ENCODE measurements at places on chromosomes 11 and 22.
A peak's percentile ranks its signal among the peaks of the same experiment; 100 is the strongest.

GRCh38 chr22:21698430-21699329 is 32.9 kb downstream of the PPIL2 start:
- no peak for DNase-seq

- DNase-seq, result no peak
Measured at GRCh38 chr11:102990145-102990544, 34.6 kb upstream of the MMP13 start.

GRCh38 chr11:125588505-125588904 is 4.1 kb upstream of the STT3A start:
- no peak for DNase-seq

DNA sequence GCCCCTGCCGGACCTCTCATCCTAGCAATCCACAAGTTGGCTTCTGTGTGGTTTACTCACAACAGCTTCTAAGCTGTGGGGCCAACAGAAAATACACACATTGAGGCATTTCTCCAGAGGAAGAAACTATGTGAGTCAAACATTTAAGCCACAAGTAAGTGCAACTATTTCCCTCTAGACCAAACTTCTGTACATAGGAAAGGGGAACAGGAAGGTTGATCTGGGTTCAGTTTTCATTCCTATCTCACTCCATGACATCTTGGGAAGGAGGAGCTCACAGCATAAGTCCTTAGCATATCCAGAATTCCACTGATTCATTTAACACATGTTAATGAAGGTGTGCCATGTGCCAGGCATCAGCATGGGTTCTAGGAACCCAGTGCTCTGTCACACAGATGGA is 72.8 kb upstream of the PICALM start:
- no peak for DNase-seq

- DNase-seq, result peak; percentile 26
Measured at GRCh38 chr22:30421695-30422480, 3.7 kb upstream of the MTFP1 start.

GRCh38 chr22:49969751-49970527 is 9.4 kb downstream of the PIM3 start:
- DNase-seq, result no peak

DNA sequence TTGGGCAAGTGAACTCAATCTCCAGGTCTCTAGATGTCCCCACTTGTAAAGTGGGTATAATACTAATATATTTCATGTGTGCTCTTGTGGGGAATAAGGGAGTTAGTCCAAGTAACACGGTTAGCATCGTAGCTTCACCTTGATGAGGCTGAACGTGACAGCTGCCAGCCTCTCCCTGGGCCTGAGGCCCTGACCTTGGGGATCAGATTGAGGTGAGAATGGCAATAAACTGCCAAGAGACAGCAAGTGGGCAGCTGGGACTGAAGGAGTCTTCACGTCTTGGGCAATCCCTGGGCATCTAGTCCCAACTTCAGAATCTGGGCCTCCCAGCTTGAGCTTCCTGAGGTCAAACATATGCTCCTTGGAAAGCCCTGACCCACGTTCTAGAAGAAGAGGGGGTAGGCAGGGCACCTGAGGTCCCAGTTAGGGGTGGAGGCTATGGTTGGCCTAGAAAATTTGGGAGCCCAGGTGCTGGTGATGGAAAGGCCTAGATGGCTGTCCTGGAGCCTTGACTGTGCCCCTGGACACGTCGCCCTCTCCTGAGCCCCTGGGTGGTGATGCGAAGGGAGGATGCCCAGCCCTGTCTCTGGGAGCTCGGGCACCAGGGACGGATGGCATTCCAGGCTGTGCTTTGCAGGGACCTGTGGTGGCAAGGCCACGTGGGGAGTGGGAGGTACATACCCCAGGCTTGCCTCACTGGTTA is 23.4 kb downstream of the ADAMTS15 start:
- no peak for DNase-seq

DNA sequence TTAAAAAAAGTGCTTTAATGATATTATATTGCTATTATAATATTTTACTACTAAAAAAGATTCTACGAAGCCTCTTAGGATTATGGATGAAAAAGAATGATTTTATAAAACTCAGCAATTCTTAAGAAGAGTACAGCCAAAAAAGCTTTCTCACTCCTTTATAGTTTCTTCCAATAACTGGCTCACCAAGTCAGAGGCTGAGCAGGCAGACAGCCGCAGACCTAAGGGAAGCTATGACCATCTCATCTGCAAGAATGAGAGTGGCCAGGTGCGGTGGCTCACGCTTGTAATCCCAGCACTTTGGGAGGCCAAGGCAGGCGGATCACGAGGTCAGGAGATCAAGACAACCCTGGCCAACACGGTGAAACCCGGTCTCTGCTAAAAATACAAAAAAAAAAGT is 12.7 kb upstream of the EMID1 start:
- no peak for DNase-seq

GRCh38 chr11:69321877-69322361 is 28.0 kb downstream of the MYEOV start:
- no peak for DNase-seq

- DNase-seq, result no peak
Measured at GRCh38 chr11:130651066-130651855, 202.8 kb downstream of the ADAMTS15 start.

DNA sequence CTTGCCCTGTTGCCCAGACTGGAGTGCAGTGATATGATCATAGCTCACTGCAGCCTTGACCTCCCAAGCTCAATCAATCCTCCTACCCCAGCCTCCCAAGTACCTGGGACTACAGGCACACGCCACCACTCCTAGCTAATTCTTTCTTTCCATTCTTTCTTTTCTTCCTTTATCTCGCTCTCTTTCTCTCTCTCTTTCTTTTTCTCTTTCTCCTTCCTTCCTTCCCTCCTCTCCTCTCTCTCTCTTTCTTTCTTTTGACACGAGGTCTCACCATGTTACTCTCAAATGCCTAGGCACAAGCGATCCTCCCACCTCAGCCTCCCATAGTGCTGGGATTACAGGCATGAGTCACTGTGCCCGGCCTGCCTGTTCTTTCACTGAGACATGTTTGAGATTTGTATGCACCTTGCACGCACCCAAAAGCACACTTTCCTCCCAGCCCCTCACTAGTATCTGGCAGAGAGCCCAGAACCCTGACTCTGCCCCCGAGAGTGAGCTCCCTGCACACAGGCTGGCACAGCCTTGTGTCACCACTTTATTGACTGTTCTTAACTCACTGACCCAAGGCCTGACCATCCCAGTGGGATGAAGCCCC is 56.8 kb downstream of the CD6 start:
- DNase-seq, result peak; percentile 86

DNA sequence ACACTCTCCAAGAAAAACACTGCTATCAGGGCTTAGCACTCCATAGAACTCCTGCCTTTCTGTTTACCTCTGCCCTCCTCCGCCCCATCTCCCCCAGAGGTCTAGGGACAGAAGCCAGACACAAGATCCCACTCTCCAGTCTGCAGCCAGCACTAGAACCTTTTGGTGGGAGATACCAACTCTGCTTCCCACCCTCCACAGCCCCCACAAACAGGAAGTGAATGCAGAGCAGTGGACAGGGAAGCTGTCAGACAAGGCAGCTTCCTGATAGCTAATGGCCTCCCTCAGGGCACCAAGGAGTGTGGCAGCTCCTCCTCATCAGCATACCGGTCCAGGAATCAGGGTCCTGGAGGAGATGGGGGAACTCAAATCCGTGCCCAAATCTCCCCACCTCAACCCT is 5.1 kb downstream of the SCN4B start:
- no peak for DNase-seq

DNA sequence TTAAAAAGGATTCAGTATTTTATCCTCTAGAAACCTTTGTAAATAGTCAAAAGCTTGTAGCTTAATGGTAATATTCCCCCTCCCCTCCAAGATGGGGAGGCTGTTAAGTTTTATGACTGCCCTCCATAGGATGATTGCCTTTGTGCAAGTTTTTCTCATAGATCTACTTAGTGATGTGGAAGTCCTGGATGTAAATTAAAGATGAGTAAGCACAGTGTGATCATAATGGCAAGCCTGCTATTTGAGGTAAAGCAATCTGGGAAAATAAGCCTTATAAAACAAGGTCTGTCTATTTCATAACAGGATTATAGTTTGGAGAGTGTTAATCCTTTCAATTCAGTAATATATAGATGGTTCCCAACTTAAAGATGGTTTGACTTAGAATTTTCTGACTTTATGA is 216.3 kb downstream of the DDX10 start:
- no peak for DNase-seq

GRCh38 chr11:68325907-68326220 is 13.5 kb downstream of the LRP5 start:
- no peak for DNase-seq

DNA sequence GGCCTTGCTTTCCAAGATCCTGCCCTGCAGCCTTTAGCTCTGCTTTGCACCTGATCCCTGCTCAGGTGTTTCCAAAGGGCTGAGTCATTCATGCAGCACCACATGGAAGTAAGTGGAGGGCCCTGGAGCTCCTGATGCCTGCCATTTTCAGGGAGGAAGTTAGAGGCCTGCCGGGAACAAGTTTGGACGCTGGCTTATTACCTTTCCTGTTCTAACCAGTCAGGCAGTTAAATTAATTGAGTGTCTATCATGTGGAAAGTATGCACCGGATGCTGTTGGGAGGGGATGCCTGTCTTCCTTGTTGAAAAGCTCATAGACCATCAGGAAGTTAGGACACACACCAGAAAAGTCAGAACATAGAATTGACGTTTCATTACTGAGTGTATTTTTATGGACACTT is 73.7 kb upstream of the PLET1 start:
- no peak for DNase-seq

DNA sequence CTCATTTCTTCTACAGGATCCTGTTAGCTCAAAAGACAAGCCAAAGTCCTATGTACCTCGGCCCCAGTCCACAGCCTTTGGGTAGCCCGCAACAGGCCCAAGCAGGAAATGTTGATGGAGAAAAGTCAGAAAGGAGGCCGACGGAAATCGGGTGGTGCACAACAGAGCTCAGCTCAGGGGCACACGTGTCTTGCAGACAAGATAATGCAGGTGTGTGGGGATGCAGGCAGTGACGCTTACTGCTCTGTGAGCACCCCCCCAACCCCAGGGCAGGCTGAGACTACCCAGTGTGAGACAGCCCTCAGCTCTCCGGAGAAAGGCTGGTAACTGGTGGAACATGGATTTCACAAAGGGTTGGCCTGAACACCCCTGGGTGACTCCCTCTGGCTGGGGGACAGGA is 4.3 kb upstream of the PDE2A start:
- no peak for DNase-seq

GRCh38 chr11:102155676-102156075 is 45.4 kb downstream of the YAP1 start:
- no peak for DNase-seq

GRCh38 chr11:92130421-92130831 is 94.2 kb upstream of the FAT3 start:
- DNase-seq, result no peak
